Central memory CD8-positive, alpha-beta T cell (primary cell): ENCODE measurements at places on chromosomes 7 and 10.

GRCh38 chr10:49362596-49363260, 33.2 kb downstream of the DRGX start:
- no peak for DNase-seq

GRCh38 chr10:6062101-6062771, at the start of gene IL2RA:
IL2RA (minus strand) TSS chr10:6062367; CDS start chr10:6062151, 216 bp downstream.
- no peak for DNase-seq

DNA sequence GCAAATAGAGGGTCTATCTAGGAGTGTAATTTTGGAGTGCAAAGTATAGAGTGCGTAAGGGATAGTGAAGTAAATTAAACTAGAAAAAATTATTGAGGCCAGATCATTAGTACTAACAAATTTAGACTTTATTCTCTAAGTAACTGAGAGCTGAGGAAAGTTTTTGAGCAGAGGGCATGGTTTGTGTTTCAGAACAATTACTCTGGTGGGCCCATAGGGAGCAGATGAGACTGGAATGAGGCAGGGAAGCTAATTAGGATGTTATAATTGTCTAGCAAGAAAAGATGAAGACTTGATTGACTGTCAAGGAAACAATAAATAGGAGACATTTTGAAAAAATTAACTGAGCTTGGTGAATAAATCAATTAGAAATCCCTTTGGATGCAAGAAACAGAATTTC, 37.8 kb upstream of the IMMP2L start:
- no peak for DNase-seq

DNA sequence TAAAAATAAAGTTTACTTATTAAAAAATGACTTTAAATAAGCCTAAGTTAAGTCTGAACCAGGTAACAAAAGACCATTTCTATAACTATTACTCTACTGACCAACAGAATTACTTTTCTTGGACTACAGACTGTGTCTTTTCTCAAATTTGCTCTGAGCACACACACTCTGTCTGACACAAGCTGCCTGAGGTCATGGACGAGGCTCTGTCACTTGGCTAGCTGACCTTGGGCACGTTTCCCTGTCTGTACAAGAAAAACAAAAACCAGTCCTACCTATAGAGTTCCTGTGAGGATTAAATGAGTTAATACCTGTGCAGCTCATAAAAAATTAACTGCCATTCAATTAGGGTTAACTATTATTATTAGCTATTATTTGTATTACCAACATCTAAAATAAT, 22.9 kb downstream of the ATE1 start:
- DNase-seq: no peak

DNA sequence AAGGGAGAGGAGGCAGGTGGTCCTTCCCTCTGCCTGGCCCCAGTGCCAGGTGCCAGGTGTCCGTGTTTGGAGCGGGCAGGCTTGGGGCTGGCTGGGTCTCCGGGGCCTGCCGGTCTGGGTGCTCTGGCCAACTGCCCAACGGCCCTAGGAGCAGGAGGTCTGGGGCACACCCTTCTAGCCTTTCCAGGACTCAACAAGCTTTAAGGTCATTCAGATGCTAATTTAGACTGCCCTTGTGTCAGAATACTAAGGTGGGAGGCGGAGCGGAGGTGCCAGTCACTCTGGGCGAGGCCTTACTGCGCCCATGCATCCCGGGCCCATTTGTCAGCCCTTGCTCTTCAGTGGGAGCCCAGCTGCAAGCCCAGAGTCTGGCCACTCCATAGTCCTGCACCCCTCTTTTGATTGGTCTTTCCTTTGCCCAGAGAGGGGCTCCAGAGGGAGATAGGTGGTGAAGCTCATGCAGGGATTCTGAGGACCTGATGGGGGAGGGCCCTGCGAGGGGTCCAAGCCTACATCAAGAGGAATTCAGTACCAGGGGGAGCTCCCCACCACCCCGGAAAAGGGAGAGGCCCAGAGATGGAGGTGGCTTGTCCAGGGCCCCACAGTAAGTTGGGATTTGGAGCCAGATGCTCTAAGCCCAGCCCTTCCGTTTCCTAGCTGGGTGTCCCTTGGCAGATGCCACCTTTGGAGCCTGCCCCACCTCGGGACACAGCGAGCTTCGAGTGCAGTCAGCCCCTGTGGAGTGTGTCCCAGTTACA, 1.3 kb downstream of the PGAM2 start:
- no peak for DNase-seq

- no peak for DNase-seq
Measured at GRCh38 chr7:128450913-128451312, 4.8 kb upstream of the HILPDA start.

- DNase-seq: no peak
Measured at GRCh38 chr7:157079116-157079515, 59.6 kb upstream of the UBE3C start.

GRCh38 chr7:96901822-96902445, 103.4 kb upstream of the DLX6 start:
- no peak for DNase-seq

- DNase-seq: no peak
Measured at GRCh38 chr10:20927456-20927855, 30.3 kb upstream of the NEBL start.

GRCh38 chr10:96708456-96708855, 11.9 kb downstream of the PIK3AP1 start:
- DNase-seq: no peak

GRCh38 chr10:23253780-23254179, 61.7 kb downstream of the PTF1A start:
- no peak for DNase-seq

- no peak for DNase-seq
Measured at GRCh38 chr7:122136639-122137245, 7.3 kb downstream of the AASS start.

DNA sequence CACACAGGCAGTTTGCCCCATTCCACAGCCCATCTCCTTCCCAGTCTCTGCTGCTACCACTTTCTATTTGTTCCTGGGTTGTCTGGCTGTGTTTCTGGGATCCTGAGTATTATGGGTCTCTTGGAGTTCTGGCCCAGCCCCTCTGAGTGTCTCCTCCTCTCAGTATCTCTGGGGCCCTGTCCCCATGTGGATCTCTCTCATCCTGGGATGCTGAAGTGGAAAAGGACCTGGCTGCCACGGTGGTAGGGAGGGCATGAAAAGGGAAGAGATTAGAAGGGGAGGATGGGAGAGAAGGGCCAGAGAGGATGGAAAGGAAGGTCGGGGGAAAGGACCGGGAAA, 54.5 kb upstream of the LBX1 start:
- no peak for DNase-seq

DNA sequence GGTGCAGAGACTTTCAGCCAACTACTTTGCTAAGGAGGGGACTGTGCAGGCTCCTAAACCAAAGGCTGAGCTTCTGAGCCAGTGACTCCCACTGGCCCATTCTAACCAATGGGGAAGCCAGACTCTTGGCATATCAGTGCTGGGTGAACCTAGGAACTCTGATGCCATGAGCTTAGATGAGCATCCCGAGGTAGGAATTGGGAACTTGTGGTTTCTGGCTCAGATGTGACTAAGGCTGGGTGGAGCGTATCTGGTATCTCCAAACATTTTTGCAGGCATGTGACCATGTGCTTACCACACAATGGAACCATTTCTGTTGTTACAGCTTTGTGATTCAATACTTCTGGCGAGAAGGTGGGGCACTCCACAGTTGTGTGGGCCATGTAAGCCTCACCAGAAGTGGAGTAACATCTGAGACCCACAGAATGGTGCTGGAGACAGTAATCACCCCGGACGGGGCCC, 2.5 kb upstream of the AVPI1 start:
- DNase-seq: no peak

DNA sequence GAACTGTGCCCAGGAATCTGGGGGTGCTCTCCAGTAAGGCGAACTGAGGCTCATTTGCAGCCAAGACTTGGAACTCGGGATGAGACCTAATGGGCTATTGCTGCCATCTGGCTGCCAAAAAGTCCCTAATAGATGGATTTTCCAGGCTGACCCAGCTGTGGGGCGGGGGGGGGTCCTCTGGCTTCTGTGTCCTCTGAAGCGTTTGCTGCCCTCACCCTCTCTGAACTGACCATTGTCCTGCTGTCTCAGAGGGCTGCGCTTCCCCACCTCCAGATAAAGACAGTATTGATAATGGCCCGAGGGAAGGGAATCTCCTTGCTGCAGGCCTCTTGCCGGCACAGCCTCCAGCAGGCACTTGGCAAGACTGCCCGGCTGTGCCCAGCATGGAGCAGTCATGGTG, 46.6 kb downstream of the CLEC2L start:
- no peak for DNase-seq

DNA sequence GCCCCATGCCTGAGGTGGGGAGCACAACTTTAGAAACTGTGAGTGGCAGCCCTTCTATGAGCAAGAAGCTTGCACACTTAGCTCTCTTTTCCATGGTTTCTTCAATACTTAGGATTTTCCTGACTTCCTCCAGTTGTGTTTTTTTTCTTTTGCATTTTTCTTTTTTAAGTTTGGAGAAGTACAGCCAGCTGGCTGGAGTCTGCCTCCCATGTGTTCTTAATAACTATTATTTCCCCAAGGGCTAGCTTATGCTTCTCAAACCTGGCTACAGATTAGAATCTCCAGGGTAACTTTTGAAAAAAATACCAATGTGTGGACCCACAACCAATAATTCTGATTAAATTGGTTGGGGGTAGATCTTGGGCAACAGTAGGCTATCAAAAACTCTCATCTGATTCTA, 37.4 kb upstream of the MEOX2 start:
- no peak for DNase-seq

- no peak for DNase-seq
Measured at GRCh38 chr10:93755443-93756116, 2.2 kb upstream of the LGI1 start.

DNA sequence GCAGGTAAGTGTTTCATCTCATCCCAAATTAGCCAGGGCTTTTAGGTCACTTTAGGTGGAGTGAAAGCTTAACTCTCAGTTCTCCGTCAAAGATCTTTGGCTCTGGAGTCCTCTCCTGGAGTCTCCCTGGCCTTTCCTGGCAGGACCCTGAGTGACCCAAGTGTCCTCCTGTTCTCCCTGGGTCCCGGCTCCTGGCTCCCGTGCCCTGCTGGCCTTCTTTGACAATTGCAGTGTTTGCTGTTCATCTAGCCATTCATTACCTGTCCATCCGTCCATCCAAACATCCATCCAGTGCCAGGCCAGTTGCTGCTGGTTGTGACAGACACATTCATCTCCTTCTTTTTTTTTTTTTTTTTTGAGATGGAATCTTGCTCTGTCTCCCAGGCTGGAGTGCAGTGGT, 6.2 kb upstream of the TPST1 start:
- DNase-seq: no peak

GRCh38 chr7:15647309-15647708, 39.2 kb downstream of the MEOX2 start:
- DNase-seq: no peak

GRCh38 chr10:76072384-76072783, 641.0 kb downstream of the LRMDA start:
- no peak for DNase-seq

DNA sequence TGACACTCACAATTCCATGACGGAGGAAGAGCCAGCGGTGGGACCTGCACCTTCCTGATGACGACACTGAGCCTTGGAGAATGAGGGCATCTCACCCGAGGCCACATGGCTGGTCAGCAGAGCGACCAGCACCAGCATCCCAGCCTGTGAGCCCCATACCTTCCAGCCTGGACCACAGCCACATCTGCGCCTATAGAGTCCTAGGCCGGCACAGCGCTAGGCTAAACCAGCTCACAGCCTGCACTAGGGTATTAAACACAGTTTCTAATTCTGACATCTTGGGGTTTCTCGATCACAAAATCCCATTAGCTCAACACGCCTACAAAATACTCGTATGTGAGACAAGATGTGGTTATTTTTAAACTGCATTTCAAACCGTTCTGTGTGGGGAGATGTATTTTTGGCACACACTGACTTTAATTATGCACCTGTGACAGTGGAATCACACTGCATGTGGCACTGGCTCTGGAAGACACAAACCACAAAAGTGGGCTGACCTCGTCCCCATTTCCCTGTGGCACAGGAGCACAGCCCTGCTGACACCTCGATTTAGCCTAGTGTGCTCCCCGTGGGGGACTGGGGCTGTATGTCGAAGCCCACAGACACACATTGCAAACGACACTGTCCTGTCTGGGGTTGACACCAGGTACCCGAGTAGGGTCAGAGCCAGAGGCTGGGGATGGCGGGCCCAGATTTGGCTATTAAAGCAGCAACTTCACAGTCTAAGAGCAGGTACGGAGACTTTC, 32.5 kb downstream of the CPXM2 start:
- no peak for DNase-seq

- no peak for DNase-seq
Measured at GRCh38 chr7:24572393-24572996, 757 bp upstream of the PALS2 start.

DNA sequence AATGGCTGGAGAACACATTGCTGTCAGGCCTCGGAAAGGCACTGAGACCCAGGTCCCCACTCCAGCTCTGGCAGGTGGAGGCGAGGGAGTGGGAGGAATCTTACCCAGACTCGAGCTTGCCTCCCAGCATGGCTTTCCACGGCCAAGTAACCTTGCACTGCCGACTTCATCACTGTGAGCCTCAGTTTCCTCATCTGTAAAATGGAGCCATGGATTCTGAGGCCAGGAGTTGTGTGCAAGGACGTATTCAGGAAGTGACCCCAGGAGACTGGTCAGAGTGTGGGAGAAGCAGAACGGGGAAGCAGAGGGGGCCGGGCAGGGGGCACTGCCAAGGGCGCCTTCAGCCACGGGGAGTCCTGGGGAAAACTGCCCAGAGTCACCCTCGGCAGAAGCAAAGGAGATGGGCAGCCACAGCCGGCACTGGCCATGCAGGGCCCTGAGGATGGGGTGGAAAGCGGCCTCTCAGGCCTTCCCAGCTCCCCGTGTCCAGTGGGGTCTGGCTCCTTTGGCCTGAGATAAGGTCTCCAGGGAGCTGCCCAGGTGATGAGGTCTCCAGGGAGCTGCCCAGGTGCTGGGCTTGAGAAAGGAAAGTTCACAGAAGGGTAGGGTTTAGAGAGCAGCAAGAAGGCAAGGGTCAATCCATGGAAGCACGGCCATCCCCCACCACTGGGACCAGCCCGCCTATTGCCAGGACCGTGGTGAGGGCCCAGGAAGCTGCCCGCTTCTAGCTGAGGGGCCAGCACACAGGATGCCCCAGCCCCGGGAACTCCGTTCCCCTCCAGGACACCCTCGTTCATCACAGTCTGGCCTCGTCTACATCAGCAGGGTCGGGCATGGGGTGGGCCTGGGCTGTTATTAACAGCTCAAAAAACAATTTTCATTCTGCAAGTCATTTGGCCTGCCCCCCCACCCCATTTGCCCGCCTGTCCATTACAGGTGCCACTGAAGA, 34.3 kb upstream of the EN2 start:
- DNase-seq: no peak
